ENCODE measurements at places on chromosomes 3 and 15.

- no peak for DNase-seq
Measured at GRCh38 chr3:36924744-36925521, 19.9 kb downstream of the TRANK1 start.

DNA sequence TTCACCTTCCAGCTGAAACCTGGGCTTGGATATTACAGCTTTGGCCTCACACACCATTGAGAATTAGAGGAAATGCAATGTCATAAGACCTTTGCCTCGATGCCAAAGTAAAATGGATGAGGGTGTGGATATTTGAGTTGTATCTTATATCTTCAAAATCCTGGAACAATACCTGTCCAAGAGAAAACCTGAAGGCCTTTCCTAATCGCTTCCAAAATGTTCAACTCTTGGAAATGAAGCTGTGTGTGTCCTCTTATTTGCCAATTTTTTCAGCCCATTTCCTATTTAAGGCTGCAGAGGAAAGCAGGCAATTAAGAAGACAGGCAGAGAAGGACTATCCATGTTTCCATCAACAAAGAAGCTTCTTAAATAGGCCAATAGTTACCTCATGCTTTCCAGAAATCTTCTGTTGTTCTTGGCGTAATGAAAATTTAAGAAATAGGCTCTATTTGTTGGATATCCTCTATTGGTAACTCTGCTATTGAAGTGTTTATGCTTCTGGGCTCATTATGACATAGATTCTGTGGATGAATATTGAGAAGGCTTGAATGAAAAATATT is 99.5 kb upstream of the ZBTB20 start:
- DNase-seq, result no peak

GRCh38 chr3:5826467-5826866 is 639.0 kb downstream of the EDEM1 start:
- no peak for DNase-seq

DNA sequence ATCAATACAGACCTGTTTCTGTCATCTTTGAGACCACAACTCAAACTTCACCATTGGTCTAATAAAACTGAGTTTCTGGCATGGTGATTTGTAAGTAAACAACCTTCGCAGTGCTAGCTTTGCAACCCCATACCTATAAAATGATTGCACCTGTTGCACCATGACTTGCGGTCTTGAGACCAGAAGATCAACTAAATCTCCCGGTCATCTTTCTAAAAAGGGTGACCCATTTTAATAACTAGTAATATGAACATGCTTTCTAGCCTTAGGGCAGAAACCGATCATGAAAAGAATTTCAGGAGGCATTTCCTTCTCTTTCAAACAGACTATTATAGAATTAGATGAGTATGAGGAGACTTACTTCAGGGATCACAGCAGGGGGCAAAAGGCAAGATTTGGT is 151.9 kb upstream of the ZNF385D start:
- DNase-seq, result no peak

DNA sequence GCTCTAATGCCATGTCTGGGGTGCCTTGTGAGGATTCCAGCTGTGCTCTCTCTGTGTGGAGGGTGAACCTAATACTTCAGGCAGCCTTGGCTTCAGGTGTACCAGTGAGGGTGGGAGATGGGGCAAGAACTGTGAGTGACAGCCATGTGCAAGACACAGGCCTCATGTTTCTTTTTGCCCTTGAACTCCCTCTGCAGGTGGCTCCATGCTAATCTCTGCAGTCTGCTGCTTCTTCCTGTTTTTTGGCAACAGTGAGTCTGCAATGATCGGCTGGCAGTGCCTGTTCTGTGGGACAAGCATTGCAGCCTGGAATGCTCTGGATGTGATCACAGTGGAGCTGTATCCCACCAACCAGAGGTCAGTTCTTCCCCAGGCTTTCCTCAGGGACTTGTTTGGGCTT is 189.3 kb downstream of the SV2B start:
- DNase-seq, result no peak

GRCh38 chr3:114299421-114299820 is 5.6 kb downstream of the TIGIT start:
- DNase-seq, result no peak

- DNase-seq, result no peak
Measured at GRCh38 chr3:60754617-60755016, 496.6 kb downstream of the FHIT start.

GRCh38 chr3:158552124-158552523 is 18.9 kb upstream of the MLF1 start:
- DNase-seq, result no peak

GRCh38 chr3:178485756-178486155 is 50.5 kb upstream of the KCNMB2 start:
- no peak for DNase-seq

GRCh38 chr3:57982561-57983243 is 25.5 kb upstream of the FLNB start:
- no peak for DNase-seq

DNA sequence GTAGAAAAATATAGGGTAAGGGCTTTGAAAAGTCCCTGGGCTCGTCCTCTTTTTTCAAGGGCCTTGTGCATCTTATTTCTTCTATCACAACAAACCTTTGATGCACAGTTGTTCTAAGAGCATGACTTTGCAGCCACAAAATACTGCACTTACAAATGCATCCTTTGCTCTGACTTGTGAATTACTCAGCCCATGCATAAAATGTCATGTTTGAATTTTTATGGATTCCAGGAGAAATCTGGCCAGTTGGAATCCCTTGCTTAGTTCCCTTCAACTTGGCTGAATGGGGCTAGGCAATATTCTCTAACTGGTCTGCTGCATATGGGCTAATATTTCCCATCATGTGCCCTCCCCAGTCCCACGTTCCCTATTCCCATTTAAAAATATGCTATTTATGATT is 523.9 kb upstream of the RGMA start:
- no peak for DNase-seq

GRCh38 chr3:135564696-135565095 is 400.8 kb upstream of the PPP2R3A start:
- DNase-seq, result no peak

- DNase-seq, result no peak
Measured at GRCh38 chr15:76979996-76980520, 14.9 kb upstream of the PSTPIP1 start.

- DNase-seq, result no peak
Measured at GRCh38 chr3:55724821-55725220, 237.7 kb upstream of the WNT5A start.

- DNase-seq, result no peak
Measured at GRCh38 chr15:60584355-60584998, 105.5 kb upstream of the ICE2 start.

DNA sequence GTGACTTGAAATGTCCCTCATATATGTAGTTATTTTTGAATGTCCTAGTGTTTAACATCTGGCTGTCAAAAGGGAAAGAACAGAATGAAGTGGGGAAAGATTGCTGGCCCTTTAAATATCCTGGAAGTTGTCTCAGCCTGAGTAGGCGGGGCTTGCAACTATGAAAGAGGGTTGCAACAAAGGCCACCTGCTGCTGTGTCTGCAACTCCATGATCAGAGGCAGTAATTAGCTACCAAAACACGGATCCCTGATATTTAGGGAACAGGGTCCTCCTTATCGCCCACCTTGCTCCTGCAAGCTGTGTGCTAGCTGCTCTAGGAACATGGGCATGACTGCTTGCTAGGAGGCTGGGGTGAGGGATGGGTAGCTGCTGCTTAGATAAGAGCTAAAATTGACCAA is 100.2 kb upstream of the CFAP20DC start:
- no peak for DNase-seq

GRCh38 chr3:59979542-59979941 is 929.7 kb upstream of the CFAP20DC start:
- DNase-seq, result no peak

DNA sequence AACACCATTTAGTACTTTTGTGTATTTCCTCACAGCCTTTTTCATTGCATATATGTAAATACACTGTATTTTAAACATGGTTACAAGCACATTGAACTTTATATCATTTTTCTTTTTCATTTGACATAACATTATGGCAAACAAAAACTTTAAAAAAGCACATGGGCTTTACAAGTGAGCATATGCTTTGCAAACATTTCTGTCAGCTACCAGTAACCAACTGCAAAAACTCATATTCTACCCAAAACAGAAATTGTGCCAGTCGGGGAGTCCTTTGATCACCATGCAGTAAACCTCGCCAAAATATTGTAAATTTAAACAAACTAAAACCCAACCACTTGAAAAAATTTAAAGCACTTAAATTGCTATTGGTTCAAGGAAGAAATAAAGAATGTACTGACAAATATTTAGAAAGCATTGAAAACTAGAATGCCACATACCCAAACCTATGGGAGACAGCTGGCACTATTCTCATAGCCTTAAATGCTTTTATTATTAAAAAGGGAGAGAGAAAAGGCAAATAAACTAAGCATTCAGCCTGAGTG is 24.4 kb downstream of the ZNF710 start:
- no peak for DNase-seq

GRCh38 chr3:152910211-152910610 is 75.3 kb downstream of the P2RY1 start:
- DNase-seq, result no peak

DNA sequence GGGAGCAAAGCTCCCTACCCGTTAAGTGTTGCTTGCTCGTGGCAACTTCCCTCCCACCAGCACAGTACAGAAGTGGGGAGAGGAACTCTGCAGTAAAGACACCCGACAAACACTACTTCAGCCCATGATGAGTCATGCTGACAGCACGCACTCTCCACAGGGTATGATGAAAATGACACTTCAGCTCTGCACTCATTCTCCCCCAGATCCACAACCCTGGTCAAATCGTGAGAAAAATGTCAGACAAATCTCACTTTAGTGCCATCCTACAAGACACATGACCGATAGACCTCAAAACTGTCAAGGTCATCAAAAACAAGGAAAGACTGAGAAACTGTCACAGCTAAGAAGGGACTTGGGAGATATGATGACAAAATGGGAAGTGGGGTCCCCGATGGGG is 278.9 kb downstream of the OCA2 start:
- DNase-seq, result no peak

- no peak for DNase-seq
Measured at GRCh38 chr15:65869954-65870871, 922 bp downstream of the RAB11A start.

- no peak for DNase-seq
Measured at GRCh38 chr3:188488801-188489200, 334.8 kb downstream of the LPP start.

GRCh38 chr3:100333970-100334487 is 528 bp upstream of the NIT2 start:
- peak; percentile 9 for DNase-seq

GRCh38 chr15:75705854-75706681 is 6.6 kb downstream of the CSPG4 start:
- DNase-seq, result no peak

- no peak for DNase-seq
Measured at GRCh38 chr3:37793889-37794591, 67.6 kb upstream of the CTDSPL start.

DNA sequence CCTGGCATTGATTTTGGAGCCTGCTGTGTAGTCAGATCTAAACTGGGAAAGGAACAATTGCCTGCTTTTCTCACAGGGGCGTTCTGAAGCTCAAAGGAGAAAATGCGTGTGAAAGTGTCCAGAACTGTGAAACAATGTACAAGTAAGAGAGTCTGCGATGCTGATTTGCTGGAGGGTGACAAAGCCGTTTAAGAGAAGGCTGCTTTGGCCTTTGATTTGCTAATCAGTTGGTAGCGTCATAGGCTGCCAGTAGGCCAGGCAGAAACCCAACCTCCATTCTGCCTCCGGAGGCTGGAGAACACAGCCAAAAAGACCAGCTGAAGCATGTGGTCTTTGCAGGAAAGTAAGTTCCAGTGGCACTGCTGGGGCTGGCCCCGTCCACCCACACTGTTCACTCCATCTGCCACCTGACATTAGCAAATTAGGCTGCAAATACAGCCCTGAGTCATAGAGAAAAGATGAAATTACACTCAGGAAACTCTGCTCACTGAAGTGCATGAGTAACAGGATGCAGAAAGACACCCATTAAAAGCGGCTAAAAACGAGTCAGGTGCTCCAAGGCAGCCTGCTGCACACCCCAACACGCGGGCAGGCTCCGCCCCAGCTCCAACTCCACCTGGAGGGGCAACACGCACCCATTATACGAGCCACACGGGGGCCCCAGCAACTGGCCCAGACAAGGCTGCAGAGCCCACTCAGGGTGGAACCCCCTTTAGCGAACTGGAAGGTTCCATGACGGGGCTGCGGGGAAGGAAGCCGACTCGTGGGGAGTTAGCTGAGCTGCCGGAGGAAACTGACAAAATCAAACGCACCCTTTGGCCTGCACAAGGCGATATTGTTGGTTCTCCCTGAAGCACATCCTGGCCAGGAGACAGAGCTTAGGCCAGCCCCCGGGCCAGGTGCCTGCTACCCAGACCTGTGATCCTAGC is 31.6 kb downstream of the ZDHHC19 start:
- DNase-seq, result peak; percentile 67

DNA sequence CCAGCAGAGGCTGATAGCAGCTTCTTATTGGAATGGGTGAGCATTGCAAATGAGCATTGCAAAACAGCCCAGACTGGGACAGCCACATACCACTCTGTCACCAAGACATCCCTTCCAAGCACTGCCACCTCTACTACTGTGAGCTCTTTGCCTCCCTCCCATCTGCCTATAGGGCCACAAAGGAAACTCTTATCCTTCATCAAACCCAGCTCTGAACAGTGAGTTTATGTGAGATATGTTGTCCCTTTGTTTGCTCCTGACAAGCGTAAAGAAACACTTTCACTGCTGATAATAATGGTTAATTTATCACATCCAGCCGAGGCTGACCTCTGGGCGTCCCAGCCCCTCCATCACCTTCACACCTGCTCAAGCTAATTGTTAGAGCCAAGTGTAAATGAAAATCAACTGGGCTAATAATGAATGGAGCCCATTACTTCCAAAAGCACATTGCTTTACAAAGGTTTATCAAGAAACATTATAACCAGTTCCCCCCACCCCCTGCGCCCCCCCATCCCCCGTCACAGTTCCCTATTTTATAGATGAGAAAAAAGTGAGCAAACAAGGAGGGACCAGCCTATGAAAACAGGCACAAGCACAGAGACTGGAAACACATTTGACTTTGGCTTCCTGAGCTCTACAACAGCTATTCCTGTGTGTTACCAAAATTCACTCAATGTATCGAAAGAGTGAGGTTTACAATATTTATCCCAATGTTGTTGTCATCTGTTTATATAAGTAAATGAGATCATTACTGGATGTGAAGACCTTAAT is 146.3 kb downstream of the ANXA2 start:
- DNase-seq, result no peak

DNA sequence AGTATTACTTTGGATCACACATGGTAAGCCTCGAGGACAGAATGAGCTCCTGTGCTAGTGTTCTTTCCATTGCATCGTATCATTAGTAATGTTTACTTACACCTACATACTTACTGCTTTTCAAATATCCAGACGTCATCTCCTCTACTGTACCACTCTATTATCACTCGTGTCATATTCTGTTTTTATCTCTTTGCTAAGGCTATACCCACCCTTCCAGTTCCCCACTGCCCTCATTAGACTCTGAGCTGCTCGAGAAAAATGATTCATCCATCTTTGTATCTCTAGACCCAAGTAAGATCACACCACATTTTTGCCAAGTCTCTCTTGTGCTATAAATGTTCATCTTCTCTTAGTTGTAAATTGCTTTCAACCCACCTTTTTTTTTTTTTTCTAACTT is 245.7 kb downstream of the TIGIT start:
- no peak for DNase-seq

GRCh38 chr15:78035861-78036476 is 41.5 kb downstream of the TBC1D2B start:
- DNase-seq, result no peak

Data from GM12891 (cell line).